ENCODE measurements at places on chromosomes 2 and 18.

GRCh38 chr18:64401268-64402060 is 252.6 kb upstream of the LINC00305 start:
- DNase-seq = no peak

- no peak for DNase-seq
Observed at GRCh38 chr2:113202305-113203216, 28.8 kb downstream of the PSD4 start.

DNA sequence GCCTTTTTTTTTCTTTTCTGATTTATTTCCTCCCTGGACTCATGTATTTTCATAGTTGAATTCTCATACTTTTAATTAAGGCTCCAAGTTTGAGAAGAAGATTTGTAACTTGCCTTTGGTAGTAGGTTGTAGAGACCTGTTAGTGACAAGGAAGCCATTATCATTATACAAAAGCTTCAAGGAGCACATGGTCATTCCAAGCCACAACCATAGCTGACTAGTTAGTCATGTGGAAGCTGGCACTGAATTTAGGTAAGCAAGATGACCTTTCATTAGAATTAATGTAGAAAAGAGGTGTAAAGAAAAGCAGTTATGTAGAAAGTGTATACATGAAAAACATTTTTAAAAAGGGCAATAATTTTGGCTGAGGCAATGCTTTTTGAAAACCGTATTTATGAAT is 89.7 kb downstream of the LRP1B start:
- DNase-seq = no peak

- DNase-seq = no peak
Observed at GRCh38 chr2:861655-862354, 88.8 kb upstream of the SNTG2 start.
